Stimulated activated CD4-positive, alpha-beta T cell treated with anti-CD3 and anti-CD28 coated beads, Interleukin-15, amount 100 ng/mL, for 1 hour (primary cell): ENCODE measurements at places on chromosomes 13 and 19.
A peak's percentile ranks its signal among the peaks of the same experiment; 100 is the strongest.

DNA sequence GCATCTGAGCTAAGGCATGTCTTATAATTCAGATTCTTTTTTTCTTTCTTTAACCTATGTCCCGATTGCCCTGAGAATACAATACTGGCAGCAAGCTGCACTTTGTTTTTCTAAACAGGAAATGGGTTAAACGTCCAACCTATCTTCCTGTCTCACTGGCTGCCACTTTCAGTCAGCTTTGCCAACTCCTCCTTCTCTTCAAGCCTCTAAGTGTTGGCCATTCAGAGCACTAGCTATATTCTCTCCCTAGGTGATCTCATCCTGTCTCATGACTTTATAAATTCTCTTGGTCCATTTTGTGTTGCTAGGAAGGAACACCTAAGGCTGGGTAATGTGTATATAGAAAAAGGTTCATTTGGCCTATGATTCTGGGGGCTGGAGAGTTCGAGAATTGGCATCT, 109.5 kb upstream of the TSC22D1 start:
- DNase-seq: no peak

DNA sequence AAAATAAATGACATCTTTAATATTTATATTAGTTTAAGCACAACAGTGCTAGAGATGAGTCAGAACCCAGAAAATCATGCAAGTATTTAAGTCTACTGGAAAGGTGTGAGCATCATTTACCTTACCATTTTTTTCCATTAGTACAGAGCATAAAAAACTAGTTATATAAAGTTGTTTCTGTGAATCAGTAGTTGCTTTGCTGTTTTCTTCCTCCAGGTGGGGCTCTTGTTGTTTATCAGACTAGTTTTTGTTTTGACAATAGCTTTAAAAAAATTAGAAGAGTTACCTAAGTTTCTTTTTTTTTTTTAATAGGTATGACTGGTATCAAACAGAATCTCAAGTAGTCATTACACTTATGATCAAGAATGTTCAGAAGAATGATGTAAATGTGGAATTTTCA, 12.7 kb downstream of the SUGT1 start:
- no peak for DNase-seq

GRCh38 chr13:113065406-113066141, 40.0 kb upstream of the F7 start:
- no peak for DNase-seq

GRCh38 chr19:42286349-42287016, 15.4 kb upstream of the PRR19 start:
- DNase-seq: no peak

GRCh38 chr19:8702350-8702749, 3.8 kb upstream of the ACTL9 start:
- no peak for DNase-seq

- DNase-seq: no peak
Measured at GRCh38 chr13:72303941-72304746, 423.3 kb downstream of the MZT1 start.

GRCh38 chr13:51065372-51066090, 45.5 kb downstream of the C13orf42 start:
- DNase-seq: no peak

- no peak for DNase-seq
Measured at GRCh38 chr13:109105899-109106298, 476.5 kb downstream of the MYO16 start.

DNA sequence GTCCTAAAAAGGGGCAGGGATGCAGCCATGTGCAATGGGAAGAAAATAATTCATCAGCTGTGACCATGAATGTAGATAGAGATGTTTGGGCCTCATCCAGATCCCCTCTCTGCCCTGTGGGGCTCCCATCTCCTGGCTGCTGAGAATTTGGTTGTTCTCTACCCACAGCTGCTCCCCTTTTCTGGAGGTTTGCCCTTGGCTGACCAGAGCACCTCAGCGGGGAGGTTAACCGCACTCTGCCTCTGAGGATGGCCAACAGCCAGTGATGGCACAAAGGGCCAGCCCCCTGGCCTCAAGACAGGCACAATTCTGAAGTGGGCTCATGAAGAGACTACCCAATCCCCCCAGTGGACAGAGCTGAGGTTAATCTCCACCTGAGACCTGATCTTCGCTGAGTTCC, 61.5 kb upstream of the SERP2 start:
- no peak for DNase-seq

GRCh38 chr19:35267353-35267817, 1.4 kb upstream of the USF2 start:
- DNase-seq: no peak

DNA sequence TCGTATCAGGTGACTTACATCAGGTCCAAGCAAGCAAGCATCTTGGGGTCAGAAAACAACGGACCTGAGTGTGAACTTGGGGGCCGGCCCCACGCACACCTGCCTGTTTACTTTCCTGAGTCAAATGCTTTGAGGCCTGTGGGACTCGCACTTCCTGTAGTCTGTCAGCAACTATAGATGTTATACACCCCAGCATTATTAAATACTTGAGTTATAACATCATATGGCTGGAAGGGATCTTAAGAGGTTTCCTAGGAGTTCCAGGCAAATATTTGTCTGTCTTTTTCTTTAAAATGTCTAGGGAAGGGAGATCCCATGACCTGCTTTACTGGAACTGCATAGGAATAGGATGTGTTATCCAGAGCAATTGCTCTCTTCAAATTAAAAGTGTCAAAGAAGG, 280.6 kb downstream of the SHISA2 start:
- no peak for DNase-seq

DNA sequence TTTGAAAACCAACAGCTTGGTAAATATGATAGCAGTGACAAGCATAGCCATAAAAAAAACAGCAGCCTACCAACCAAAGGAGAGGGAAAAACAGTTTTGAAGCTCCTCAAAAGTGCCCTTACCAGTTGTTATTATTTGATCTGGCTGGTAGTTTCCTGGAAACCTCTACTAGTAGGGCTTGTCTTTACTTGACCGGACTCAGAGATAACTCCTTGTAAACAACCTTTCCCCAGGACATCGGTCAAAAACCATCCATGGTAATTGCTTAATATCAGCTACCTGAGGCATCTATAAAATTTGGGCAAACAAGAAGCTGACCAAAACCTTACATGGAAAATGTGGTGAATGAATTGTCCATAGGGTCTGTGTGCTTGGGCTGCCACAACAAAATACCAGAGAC, 210.9 kb downstream of the FGF14 start:
- no peak for DNase-seq

GRCh38 chr13:72141855-72142519, 275.0 kb upstream of the DACH1 start:
- no peak for DNase-seq

- no peak for DNase-seq
Measured at GRCh38 chr13:29858667-29859066, 8.2 kb upstream of the UBL3 start.

DNA sequence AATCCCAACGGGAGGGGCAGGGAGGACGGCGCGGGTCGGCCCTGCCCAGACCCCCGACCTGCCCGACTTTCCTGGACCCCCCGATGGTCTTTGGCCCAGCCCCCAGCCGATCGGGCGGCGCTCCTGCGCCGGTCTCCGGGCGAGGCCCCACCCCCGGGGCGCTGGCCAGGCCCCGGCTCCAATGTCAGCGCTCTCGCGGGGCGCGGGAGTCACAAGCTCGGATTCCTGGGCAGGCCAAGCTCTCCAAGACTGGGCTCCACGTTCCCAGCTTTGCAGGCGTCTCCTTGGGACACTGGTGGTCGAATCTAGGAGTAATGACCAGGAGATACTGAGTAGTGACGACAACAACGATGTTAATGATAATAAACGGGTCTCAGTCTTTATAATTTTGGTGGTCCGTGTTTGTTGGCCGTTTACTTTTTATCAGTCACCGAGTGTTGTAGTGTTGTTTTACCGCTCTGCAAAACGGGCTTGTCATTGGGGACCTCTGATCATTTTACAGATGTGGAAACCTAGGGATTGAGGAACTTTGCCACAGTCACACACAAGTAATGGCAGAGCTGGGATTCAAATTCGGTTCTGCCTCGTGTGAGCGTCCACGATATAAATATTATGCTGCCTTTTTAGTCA, 545 bp downstream of the RAD23A start:
- DNase-seq: peak; percentile 20
